ENCODE measurements at places on chromosomes 12 and 14.

DNA sequence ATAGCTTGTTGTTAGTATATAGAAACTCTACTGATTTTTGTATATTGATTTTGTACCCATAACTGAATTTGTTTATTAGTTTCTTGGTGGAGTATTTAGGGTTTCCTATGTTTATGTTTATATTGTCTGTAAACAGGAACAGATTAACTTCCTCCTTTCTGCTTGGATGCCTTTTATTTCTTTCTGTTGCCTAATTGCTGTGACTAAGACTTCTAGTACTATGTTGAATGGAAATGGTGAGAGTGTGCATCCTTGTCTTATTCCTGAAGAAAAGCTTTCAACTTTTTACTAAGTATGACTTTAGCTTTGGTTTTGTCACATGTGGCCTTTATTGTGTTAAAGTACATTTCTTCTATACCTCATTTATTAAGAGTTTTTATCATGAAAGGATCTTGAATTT is 20.9 kb downstream of the FBXW8 start:
- no peak for DNase-seq

- DNase-seq = no peak
Measured at GRCh38 chr12:26666286-26666685, 166.7 kb downstream of the ITPR2 start.

DNA sequence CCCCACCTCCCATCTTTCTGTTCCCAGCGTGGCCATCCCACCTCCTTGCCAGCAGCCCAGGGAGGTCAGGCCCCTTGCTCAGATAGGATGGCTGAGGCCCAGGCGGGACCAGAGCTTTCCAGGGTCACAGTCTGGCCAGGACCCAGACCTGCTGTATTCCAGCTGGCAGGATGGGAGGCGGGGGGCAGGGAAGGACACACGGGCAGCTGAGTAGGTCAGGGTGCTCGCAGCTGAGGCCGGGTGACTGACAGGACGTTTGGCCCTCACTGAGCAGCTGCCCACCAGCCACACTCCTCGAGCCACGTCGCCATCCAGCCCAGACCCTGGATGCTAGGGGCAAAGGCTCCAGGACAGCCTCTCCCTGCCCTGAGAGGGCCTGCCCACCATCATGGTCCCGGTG is 4.0 kb downstream of the NUDT14 start:
- DNase-seq = no peak

GRCh38 chr12:104352106-104352713 is 48.7 kb downstream of the EID3 start:
- DNase-seq = no peak

DNA sequence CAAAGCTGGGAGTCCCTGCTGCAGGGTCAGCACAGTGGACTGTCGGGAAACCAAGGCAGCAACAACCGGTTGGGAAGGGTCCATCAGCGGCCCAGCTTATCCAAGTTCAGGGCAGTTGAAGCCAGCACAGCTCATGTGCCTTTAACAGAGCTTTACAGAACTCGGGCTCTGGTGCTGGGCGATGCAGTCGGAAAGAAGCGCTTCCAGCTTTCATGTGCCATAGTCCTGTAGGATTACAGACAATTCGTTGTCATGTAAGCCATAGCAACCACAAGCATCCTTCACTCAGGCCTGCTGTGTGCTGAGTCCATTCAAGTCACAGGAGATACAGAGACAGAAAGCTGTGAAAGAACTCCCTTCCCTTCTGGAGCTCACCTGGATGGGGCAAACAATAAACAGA is 3.5 kb upstream of the FAM181A start:
- no peak for DNase-seq

- DNase-seq = no peak
Measured at GRCh38 chr14:103067231-103067954, 10.0 kb upstream of the CDC42BPB start.

- no peak for DNase-seq
Measured at GRCh38 chr12:72872238-72872887, 600.2 kb downstream of the TRHDE start.

- DNase-seq = no peak
Measured at GRCh38 chr14:84036840-84037239, 1493.1 kb upstream of the FLRT2 start.

DNA sequence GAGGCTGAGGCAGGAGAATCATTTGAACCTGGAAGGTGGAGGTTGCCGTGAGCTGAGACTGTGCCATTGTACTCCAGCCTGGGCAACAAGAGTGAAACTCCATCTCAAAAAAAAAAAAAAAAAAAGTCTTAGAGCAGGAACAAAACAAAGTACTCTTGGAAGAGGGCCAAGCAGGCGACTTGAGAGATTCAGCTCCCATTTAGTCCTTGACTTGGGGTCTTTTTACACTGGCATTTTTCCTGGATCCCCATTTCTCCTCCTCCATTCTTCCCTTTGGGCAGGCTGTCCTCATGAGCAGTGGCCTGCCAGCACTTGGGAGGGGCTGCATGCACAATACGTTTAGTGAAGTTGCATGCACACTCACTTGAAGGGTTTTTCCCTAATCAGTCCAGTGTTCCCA is 72.9 kb downstream of the C14orf132 start:
- no peak for DNase-seq

Measured in activated naive CD4-positive, alpha-beta T cell treated with anti-CD3 and anti-CD28 coated beads for 36 hours (primary cell).